Urinary bladder (tissue), 4 donors: ENCODE measurements at places on chromosomes 2 and 18.

- DNase-seq: no peak
These were observed 3.0 kb upstream of the OSR1 start for GRCh38 chr2:19361325-19361990.

- no peak for DNase-seq
These were observed 269.5 kb upstream of the POU3F3 start for GRCh38 chr2:104584393-104584792.

DNA sequence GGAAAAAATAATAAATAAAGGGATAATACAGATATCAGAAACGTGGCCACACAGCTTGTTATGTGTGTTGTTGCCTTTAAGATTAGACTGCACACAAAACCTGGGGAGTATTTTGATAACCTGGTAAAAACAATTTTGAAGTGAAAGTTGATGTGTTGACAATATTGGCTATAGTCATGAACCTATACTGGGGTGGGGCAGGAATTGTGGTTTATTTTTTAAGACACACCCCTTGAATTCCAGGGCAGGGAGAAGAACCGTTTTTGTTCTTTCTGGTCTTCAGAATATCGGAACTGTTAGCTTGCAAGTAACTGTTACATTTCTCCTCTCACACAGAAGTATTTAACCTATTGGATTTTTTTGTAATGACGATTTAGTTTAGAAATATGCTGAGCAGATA lies 80.4 kb downstream of the LIMS1 start:
- DNase-seq: no peak

- DNase-seq: no peak
These were observed 216.7 kb upstream of the STON1 start for GRCh38 chr2:48313036-48313877.

- DNase-seq: no peak
These were observed 42.9 kb downstream of the SRBD1 start for GRCh38 chr2:45567974-45568789.

- no peak for DNase-seq
These were observed 66.8 kb upstream of the MC2R start for GRCh38 chr18:13982126-13982525.

GRCh38 chr18:65091744-65092329 lies 659.0 kb upstream of the CDH7 start:
- no peak for DNase-seq

GRCh38 chr2:20172273-20173055 lies 52.5 kb downstream of the SDC1 start:
- DNase-seq: peak; percentile 58

DNA sequence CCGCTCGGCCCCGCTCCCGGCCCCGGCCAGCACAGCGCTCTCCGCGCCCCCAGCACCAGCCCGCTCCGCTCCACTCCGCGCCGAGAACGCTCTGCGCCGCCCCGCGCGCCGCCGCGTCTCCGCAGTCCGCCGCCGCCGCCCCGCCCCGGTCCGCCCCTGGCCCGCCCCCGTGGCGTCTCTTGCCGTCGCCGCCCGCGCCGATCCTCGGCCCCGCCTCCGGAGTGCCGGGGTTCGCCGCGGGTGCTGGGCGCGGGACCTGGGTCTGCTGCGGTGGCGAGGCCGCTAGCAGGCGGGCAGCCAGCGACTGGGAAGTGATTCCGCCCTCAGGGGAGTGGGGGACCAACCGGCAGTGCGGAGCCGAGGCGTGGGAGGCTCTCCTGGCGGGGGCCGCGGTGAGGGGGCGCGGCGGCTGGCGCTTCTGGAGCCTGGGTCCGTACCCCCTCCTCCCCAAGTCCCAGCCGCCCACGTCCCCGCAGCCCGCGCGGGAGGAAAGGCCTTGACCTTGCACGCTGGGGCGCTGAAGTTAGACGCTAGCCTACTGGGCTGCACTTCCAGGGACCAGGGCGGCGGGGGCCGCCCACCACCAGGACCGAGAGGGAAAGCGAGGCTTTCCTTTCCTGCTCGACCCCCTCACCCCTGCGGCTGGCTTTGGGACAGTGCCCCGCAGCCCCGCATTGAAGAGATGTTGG lies at the start of gene HS6ST1:
Gene HS6ST1, minus strand, starts transcription at position 93 of the 689 bp plus-strand sequence. CDS start 305 bp downstream, outside the sequence.
- DNase-seq: no peak

- DNase-seq: no peak
These were observed 57.3 kb upstream of the EML6 start for GRCh38 chr2:54666131-54666633.

DNA sequence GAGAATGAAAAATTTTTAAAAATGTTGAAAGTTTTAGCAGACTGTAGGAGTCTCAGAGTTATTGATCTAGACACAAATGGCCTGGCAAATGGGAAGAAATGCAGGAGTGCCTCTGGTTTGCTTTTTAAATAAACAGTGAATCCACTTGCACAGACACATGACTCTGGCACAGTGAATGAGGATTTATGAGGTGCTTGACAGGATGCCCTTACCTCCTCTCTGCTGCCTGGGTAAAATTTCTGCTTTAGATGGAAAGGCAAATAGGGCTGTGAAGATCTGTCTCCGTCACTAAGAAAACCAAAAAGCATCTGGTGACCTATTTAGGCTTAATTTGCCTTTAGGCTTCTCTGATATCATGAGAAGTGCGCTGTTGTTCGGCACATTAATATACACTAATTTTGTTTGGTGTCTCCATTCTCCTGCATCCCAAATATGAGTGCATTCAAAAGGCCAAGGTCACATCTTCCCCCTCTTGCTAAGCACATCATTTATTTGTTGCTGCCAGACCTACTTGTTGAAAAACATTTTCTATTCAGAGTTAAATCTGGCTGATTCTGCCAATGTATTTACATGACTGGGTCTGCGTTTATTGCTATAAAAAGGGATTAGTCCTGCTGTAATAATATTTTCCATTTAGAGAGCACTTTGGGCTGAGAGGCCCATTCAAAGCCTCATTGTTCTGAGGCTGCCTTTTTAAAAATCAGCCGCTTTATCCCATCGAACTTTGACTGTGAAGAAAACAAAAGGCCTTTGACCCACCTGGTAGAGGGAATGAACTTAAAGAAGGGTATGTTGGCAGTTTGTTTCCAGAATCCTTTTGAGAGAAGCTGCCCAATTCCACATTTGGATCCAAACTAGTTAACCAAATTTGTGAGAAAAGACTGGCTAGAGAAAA lies 94.9 kb downstream of the RNF152 start:
- no peak for DNase-seq

GRCh38 chr2:203585516-203585915 lies 50.4 kb upstream of the RAPH1 start:
- no peak for DNase-seq

DNA sequence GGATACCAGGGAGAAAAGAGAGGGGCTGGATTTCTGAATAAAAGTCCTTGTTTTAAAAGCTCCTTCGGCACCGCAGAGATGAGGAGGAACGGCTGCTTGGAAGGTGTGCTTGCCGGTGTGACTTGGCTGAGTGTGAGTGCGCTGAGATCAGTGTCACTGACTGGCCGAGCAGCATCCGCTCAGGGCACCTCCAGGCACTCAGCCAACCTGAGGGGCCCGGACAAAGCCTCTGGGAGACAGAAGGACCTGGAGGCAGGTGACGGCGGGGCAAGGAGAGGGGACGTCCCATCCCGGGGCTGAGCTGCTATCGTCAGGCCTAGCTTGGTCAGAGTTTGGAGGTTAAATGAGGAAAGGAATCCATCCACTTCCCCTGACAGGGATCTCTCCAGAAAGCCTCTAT lies 16.8 kb upstream of the ALLC start:
- no peak for DNase-seq

DNA sequence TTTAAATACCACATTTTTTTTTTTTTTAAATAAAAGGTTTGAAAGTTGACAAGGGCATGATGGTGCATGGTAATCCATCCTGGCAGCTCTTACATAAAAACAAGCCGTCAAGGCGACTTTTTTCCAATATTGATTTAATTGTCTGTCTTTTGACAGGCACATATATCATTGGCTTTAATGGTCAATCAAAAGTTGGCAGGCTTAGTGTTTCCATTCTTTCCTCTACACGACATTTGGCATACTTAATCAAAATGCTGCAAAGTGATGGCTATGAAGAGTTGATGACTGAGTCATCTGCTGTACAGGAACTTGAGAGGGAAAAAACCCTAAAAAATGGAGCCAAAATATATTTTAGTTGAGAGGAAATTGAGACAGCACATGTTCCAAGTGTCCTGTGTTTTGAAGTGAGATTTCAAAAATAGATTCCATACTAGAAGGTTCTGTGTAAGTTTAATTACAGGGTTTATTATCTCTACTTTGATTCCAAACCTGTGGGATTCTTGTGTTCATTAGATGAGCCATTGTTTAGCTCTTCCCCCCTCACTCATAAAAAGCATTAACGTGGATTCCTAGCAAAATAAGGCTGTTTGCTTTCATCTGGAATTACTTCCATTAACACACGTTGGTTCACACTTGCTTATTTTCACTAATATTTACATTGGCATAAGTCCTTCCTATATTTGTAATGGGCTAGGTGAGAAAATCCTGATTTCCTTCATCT lies 3.2 kb downstream of the TSHZ1 start:
- DNase-seq: no peak

DNA sequence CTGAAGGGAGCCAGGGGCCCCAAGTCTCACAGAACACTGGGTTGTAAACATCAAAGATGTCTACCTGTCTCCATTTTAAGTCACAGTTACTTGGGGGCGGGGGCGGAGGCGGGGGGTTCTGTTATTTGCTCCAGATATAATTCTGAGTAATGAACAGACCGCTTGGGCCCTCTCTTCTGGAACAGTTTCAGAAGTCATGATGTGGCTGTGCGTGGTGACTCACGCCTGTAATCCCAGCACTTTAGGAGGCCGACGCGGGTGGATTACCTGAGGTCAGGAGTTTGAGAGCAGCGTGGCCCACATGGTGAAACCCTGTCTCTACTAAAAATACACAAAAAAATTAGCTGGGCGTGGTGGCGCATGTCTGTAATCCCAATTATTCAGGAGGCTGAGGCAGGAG lies 157.9 kb upstream of the APCDD1 start:
- no peak for DNase-seq

- DNase-seq: no peak
These were observed 44.3 kb downstream of the L3MBTL4 start for GRCh38 chr18:6370410-6370809.

DNA sequence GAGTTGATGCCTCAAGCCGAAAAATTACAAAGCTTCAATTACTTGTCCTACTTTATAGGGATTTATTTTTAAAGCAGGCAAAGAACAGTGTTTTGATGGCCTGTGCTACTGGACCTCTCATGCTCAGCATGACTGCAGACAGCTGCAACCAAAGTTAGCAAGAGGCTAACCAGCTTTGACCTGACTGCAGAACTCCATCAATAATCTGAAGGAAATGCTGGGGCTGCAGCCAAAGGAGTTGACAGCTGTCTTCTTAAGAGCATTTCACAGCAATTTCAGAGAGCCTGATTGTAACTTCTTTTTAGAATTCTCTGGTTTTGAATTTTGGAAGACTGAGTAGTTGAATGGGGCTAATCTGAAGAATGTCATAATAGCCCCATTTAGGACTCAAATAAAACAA lies 46.5 kb upstream of the SESTD1 start:
- DNase-seq: no peak

DNA sequence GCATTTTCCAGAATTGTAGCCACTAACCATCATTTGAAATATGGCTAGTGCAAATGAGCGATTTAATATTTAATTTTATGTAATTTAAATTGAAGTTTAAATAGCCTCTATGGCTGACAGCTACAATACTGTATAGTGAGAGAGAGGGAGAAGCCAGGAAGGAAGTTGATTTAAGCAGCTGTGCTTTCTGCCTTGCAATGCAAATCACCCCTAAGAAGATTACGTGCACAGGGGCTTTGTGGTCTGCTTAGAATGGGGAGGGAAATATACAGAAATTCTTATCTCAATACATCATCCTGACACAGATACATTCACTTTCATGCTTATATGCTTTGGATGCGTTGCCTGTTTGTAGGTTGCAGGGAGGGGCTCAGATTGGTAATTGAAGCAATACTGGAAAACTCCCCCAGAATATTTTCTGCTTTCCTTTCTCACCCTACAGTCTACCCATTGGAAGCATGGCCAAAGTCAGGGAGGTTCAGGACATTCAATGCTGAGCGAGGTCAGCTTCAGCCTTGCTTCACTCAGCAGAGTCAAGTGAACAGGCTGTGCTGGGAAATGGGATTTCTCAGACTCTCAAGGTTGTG lies 674.0 kb downstream of the CNTNAP5 start:
- DNase-seq: no peak

DNA sequence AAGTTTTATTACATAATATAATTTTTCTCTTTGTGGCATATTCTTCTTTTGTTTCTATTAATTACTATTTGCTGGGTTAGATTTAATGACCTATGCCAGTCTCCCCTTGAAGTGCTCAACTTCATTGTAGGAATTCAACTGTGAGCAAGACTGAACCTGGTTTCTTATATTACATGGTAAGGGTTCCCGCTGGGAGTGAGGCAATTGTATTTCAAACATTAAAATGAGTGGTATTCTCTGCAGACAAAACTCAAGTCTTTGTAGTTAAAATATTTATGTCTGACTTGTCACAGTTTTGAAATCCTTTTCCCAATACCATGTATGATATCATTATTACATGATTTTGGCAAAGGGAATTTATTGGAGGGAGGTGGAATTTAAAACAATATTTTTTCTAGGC lies 278.7 kb downstream of the GULP1 start:
- DNase-seq: no peak

- no peak for DNase-seq
These were observed 775 bp downstream of the SNED1 start for GRCh38 chr2:240998995-240999791.

DNA sequence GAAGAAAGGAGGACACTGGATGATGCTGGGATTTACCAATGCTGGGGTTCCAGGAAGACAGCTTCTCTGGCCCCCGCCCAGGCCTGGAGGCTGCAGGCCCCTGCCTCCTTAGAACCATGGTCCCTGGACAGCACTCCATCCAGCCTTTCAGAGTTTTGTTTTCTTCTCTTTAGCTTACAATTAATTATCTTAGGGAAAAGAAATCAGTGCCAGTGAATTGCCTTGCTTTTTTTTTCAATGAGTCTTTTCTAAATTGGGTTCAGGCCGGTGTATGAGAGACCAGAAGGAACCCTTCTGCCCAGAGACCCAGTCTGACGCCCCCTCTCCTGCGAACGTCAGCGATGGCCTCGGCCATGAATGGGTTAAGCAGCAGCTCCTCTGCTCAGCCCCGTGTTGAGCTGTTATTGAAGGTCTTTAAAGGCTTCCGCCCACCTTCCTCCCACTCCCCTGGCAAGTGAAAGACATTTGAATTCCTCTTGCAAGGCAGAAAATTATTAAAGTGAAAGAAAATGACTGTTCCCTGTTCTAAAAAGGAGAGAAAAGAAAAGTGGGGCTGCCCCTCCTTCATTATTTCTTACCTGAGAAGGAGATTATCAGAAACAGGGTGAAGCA lies 65.7 kb upstream of the CHMP1B start:
- no peak for DNase-seq

GRCh38 chr18:79955302-79956075 lies 4.0 kb upstream of the SLC66A2 start:
- no peak for DNase-seq

- DNase-seq: no peak
These were observed 97.3 kb upstream of the FZD5 start for GRCh38 chr2:207867056-207867455.

- DNase-seq: no peak
These were observed 22.7 kb downstream of the FARP2 start for GRCh38 chr2:241378816-241379215.

- DNase-seq: no peak
These were observed 47.2 kb upstream of the UBE2F start for GRCh38 chr2:237919593-237919992.

GRCh38 chr2:122156176-122156890 lies 400.9 kb downstream of the TSN start:
- no peak for DNase-seq

- no peak for DNase-seq
These were observed 203.4 kb upstream of the RND3 start for GRCh38 chr2:150690870-150691269.

GRCh38 chr2:207796585-207797350 lies 27.1 kb upstream of the FZD5 start:
- DNase-seq: no peak

- no peak for DNase-seq
These were observed 100.9 kb downstream of the FHOD3 start for GRCh38 chr18:36398419-36398818.
